ENCODE measurements at places on chromosomes 4 and X.

GRCh38 chr4:164926301-164926700 lies 49.3 kb downstream of the APELA start:
- DNase-seq, result no peak

DNA sequence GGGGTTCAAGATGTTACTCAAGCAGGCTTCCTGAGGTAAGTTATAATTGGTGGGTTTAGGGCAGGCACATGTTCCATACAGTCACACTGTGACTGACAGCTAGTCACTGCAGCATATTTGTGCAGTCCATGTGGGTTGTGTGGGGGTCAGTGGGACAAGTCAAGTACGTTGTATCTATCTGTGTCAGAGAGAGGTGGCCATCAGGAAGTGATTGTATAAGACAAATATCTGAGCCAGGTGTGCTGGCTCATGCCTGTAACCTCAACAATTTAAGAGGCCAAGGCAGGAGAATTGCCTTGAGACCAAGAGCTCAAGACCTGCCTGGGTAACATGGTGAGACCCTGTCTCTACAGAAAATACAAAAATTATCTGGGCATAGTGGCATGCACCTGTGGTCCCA lies 509.3 kb downstream of the CENPC start:
- DNase-seq, result no peak

DNA sequence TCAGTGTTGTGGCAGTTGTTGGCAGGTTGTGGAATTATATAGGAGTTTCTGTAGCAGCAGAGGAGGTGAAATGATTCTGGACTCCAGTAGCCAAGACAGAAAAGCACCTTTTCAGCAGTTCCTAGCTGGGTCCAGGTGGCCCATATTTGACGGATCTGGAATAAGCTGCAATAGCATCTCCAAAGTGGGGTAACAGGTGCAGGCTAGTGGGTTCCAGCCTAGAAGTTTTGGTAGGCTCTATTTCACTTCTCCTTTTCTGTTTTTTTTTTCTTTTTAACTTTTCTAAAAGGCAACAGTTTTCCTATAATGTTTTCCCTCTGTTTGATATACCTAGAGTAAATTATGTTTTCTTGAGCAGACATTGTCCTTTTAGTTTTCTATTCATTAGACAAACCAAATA lies 392.5 kb downstream of the C4orf33 start:
- no peak for DNase-seq

- DNase-seq, result no peak
These were observed 344.8 kb upstream of the MAGEB2 start for GRCh38 chrX:29870608-29871007.

DNA sequence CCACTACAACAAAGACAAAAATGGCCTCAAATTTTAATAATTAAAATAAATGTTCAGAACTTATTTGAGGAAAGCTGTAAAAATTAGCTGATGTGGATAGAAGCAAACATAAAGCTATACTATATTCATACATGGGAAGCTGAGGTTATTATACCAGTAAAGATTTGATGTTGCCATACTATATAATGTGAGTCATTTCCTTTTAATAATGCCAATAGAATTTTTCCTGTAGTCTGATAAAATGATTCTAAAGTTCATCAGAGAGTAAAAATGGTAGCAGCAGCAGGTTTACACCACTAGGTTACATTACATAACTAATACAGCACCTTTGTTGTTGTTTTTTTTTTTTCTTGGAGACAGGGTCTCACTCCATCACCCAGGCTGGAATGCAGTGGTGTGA lies 45.5 kb upstream of the CYP2U1 start:
- no peak for DNase-seq

DNA sequence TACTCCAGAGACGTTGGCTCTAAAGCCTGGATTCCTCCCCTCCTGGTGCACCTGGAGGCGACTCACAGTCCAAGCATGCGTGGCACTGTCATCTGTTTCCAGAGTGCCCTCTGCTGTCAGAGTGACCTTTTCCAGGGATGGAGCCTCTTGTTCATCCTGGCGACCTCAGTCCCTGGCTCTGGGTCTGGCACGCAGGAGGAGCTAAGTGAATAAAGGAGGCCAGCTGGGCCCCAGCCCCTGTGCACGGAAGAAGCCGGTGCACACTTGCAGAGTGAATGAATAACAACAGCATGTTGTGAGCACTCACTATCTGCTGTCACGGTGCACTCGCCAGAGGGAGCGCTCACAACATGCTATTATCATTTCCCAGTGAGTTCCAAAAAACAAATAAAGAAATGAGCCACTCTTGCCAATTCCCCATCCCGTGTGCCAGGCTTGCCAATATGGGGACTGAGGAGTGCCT lies 27.8 kb upstream of the PSAPL1 start:
- peak; percentile 57 for DNase-seq

GRCh38 chr4:56424697-56425514 lies 10.5 kb downstream of the PPAT start:
- no peak for DNase-seq

GRCh38 chrX:49161632-49162031 lies 926 bp upstream of the MAGIX start:
- no peak for DNase-seq

GRCh38 chr4:150178161-150178560 lies 99.9 kb downstream of the DCLK2 start:
- no peak for DNase-seq

DNA sequence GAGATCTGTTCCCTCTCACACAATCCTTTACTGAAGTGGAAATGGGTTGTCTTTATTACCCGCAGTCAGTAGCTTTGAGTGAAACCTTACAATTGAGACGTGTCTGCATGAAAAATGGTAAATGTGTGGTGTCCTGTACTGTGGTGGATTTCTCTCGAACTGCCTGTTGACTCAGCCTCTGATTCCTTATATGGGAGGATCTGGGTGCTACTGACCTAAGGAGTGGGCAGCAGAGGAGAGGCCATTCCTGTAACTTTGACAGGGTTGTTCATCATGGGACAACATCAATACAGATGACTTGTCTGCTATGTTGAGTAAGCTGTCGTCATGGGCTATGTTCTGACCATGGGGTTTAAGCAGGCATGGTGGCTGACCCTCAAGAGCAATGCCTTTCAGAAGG lies 159.6 kb upstream of the WDR1 start:
- DNase-seq, result no peak

DNA sequence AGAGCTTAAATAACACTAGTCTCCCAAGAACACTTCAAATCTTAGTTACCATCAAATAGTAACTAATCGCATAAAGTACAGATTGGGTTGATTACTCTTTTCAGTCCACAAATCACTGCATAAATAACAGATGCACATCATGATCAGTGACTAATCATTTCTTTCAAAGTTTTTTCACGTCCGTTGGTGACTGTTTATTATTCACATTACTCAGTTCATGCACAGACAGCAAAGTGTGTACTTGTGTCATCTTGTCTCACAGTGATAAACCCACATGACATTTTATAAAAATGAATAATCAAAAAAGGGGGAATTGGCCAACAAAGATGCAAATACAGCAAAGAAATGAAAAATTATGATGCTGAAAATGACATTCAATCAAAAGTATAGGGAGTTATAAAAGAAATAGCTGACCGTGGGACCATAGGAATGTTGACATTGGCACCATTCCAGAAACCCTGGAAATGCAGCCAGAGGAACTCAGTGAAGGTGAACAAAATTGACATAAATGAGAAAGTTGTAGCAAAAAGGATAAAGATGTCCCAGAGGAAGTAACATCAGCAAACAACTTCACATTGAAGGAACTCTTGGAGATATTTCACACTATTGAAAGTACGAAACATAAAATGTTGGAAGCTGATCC lies 161.5 kb downstream of the SOX3 start:
- no peak for DNase-seq

DNA sequence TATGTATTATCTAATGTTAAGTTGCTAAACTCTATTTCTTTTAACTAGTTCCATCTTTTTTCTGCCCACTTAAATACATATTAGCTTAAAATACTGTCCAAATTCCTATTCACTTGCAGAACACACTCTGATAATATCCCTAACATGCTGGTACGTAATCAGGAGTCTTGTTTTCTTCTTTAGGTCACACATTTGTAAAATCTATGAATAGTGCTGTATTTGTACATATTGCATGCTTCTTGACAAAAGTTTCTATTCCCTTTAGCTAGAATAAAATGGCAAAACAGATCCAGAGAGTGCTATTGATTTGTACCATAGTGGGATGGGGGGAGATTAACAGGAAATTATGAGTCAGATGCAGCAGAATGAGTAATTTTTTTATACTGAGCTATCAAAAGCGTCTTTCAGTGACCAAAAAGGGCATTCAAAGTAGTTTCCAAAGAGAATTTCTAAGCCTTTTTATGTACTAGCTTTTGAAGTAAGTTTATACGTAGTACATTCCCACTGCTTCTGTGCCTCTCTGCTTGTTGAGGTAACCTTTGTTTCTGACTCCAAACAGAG lies 126.5 kb downstream of the PTPN13 start:
- no peak for DNase-seq

GRCh38 chrX:27466051-27466450 lies 2.9 kb upstream of the PPP4R3C start:
- no peak for DNase-seq

DNA sequence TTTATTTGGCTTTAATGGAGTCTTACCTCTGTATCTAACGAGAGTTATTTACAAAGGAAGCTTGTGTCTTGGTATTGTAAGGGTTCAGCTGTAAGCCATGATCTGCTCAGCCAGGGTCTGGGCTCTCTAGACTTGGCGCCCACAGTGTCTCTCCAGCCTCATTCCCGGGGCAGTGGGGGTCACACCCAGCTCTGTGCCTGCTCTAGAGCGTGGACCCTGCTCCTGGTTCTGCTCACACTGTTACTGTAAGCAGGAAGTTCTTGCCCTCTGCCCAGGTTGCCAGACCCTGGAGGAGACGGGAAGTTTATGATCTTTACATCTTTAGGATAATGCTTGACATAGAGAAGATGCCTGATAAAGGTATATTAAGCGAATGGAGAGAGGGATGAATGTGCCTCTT lies 235.7 kb downstream of the PTTG2 start:
- no peak for DNase-seq

GRCh38 chr4:110742143-110742542 lies 119.3 kb upstream of the PITX2 start:
- no peak for DNase-seq

DNA sequence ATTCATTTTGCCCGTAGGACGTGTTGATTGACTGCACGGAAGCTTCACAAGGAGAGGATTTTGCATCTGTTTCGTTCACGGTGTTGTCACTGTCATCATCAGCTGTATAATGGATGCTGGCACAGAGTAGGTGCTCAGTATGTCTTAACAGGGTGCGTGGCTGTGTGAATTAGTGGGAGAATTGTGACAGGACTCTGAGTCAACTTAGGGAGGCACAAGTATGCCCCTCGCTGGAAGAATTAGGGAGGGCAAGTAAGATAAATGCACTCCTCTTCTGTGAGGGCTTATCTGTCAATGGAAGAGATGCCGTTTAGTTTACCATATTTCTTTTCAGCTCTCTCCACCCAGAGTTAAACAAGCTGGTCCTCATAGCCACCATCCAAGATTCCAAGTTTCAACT lies 107.2 kb downstream of the TRIML1 start:
- DNase-seq, result no peak

DNA sequence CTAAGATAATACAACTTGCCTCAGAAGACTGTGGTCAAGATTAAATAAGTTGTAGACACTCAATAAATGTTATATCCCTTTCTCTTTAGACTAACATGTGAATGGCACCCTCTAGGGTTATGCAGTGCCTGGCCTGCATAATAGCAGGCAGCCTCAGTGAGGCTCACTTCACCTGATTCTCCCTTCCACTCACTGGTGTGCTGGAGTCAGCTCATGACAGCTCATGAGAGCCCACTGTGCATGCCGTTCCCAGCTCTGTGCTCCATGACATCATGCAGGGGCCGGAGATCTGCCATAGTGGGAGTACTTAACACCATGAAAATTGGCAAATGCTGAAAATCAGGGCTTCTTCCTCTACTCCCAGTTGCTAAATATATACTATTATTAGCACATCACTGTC lies 64.5 kb downstream of the TEC start:
- DNase-seq, result no peak

DNA sequence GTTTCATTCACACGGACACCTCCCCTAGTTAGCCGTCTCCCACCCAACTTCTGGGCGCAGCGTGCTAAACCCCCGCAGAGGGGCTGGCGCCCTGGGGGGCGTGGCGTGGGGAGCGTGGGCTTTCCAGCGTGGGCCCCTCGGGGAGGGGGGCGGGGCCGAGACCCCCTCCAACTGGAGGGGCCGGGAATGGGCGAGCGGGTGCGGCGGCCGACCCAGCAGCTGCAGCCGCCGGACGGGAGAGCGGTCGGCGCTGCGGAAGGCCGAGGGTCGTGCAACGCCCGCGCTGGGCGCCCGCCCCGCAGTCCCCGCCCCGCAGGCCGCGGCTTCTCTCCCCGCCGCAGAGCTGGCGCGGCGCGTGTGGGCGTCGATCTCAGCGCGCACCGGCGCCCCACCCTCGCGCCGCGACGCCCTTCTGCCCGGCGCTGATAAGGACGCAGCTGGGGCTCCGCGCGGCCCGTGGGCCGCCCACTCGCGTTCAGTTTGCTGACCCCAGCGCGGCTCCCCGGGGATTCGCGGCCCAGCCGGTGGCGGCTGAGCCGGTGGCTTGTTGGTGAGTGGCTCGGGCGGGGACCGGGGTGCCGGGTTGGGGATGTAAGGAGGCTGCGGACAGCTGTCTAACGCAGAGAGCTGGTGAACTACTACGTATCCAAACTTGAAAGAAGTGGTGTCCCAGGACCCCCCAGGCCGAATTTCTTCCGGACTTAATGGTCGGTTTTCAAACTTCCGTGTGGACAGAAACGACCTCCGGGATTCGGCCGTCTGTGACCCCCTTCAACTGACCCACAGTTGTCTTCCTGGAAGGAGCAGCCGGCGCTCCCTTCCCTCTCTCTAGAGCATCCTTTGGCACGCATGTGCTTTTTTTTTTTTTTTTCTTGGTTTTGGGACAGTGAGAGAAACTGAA lies 1.5 kb downstream of the FHDC1 start:
- no peak for DNase-seq

DNA sequence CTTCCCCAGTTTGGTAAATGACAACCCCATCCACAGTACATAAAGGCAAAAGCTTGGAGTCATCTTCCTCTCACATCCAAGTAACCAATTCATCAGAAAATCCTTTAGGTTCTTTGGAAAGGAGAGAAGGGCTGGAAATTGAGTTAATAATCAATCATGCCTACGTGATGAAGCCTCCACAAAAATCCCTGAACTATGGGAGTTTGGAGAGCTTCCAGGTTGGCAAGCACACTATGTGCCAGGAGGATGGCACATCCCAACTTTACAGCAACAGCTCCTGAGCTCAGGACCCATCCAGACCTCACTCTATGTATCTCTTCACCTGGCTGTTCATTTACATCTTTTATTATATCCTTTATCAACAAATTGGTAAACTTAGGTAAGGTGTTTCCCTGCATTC lies 98.9 kb downstream of the IQCM start:
- DNase-seq, result no peak

GRCh38 chr4:37393321-37393720 lies 148.8 kb downstream of the NWD2 start:
- DNase-seq, result no peak

DNA sequence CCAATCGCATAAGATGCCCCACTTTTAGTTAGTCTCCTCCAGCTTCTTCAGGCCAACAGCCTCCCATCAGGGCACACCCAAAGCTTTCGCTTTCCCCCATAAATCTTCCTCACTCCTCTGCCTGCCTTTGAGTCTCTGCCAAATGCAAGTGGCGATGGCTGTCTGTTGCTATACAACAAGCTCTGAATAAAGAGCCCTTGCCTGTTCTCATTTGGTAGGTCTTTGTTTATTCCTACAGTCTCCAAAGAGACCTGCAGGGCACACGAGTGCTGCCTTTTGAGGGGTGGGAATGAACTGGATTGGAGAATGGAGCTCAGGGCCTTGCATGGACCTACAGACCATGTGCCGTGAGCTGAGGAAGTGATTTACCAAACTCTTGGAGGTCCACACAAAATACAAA lies 52.2 kb upstream of the SOD3 start:
- no peak for DNase-seq

- DNase-seq, result no peak
These were observed 167.5 kb upstream of the DGKK start for GRCh38 chrX:50638123-50638522.
